T follicular helper cell (primary cell): ENCODE measurements at places on chromosomes 3 and 15.

DNA sequence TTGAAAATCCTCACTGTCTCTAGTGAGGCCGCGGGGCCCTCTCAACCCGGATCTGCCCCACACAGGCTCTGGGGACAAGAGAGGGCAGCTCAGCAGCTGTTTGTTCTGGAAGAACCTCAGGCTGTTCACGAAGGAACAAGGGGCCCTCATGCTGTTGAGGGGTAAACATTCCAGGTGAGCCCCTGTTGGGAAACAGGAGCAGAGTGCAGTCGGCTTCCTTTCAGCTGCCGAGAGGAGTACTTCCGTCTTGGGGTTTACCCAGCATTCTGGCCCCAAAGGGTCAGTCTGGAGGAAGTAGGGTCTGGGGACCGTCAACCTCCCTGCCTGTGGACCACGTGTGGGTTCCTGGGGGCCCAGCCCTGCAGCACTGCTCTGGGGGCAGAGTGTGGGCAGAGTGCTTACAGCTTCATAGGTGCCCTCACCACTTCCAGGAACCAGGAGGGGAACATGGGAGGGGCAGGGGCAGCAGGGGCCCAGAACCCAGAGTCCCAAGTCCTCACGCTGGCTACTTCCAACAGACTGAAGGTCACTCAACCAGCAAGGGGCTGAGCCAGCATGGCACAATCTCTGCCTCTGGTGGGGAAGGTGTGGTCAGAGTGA, 49.2 kb upstream of the CTSH start:
- no peak for DNase-seq

GRCh38 chr3:129506231-129506742, 22.2 kb upstream of the RHO start:
- no peak for DNase-seq

- no peak for DNase-seq
Observed at GRCh38 chr3:73597476-73597875, 27.3 kb downstream of the PDZRN3 start.

GRCh38 chr3:8443829-8444791, 57.5 kb upstream of the LMCD1 start:
- no peak for DNase-seq

DNA sequence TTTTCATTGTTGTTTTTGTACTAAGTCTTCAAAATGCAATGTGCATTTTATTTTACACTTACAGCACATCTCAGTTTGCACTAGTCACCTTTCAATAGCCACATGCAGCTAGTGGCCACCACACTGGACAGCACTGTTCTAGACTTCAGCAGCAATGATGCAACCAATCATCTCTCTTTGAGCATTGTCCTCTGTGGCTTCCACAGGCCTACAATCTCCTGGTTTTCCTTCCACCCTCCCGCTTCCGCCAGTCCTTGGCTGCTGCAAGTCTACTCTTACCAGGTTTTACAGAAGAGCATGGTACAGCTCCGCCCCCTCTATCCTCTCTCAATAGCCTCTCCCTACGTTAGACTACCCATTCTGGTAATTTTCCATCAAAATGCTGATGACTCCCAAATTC, 25.1 kb upstream of the FSIP1 start:
- DNase-seq: no peak

DNA sequence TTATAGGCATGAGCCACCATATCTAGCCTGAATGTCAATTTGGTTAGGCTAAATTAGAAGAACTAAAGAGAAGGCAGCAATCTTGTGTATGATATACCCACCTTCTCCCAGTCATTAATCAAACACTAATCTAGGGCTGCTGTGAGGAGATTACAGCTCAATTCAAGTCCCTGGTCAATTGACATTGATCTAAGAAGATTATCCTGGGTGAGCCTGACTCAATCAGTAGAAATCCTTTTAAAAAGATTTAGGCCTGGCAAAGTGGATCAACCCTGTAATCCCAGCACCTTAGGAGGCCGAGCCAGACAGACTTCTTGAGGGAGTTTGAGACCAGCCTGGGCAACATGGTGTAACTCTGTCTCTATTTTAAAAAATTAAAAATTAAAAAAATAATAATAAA, 2.5 kb upstream of the DNAH12 start:
- no peak for DNase-seq

- no peak for DNase-seq
Observed at GRCh38 chr3:183953471-183954070, 64.1 kb downstream of the ABCC5 start.

DNA sequence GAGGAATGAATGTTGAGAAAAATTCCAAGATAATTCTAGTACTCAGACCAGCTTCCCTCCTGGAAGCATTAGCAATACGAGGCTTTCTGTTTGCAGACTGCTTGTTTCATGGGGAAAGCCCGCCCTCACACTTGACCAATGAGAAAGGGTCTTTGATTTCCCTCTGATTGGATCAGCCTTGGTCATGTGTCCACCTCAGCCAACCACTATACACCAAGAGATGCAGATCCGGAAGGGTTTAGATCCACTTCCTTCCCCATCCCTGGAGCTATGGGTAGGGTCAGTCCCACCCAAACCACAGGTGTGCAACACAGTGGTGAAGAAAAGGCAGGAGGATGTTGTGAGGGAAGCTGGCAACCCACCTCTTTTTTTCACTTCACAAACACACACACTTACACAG, 154.7 kb downstream of the SV2B start:
- DNase-seq: no peak

DNA sequence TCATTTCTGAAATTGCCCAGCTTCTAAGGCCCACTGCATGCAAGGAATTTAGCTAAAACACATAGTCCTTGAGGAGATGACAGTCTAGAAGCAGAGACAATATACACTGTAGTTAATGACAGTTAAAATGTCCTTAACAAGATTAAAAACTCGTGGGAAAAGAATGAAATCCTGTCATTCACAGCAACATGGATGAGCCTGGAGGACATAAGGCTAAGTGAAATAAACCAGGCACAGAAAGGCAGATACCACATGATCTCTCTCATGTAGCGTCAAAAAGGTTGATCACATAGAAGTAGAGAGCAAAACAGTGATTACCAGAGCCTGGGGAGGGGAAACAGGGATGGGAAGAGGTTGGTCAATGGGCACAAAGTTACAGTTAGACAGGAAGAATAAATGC, 36.3 kb upstream of the GOLGA8J start:
- DNase-seq: no peak

DNA sequence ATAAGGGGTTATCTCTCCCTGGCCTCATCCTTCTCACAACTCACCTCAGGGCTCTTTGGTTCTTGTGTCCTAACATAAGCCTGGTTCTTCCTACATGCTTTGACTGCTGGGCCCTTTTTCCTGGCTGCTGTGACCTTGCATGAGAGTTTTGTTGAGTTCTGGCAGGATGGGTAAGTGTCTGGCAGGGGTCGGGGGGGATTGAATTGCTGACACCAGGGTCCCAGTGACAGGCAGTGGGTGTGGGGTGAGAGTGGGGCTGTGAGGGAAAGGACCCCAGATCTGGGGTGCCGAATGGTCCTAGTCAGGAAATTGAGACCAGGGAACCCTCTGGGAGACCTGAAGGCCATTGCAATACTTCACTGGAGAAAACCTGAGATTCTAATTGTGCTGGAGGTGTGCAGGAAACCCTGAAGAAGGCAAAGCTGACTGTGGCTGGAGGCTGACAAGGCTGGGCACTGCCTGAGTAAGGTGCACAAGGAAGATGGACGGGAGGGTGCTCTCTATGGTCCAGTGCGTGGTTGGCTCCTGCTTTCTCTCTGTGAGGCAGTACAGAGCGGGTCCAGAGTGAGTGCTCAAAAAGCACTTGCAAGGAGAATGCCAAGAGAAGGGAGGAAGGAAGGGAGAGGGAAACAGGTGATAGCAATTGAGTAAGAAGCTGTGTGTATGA, 76.8 kb downstream of the CLSTN2 start:
- DNase-seq: no peak

- DNase-seq: no peak
Observed at GRCh38 chr3:105661461-105661860, 207.4 kb downstream of the CBLB start.

GRCh38 chr3:4097801-4098200, 205.4 kb upstream of the SETMAR start:
- no peak for DNase-seq

DNA sequence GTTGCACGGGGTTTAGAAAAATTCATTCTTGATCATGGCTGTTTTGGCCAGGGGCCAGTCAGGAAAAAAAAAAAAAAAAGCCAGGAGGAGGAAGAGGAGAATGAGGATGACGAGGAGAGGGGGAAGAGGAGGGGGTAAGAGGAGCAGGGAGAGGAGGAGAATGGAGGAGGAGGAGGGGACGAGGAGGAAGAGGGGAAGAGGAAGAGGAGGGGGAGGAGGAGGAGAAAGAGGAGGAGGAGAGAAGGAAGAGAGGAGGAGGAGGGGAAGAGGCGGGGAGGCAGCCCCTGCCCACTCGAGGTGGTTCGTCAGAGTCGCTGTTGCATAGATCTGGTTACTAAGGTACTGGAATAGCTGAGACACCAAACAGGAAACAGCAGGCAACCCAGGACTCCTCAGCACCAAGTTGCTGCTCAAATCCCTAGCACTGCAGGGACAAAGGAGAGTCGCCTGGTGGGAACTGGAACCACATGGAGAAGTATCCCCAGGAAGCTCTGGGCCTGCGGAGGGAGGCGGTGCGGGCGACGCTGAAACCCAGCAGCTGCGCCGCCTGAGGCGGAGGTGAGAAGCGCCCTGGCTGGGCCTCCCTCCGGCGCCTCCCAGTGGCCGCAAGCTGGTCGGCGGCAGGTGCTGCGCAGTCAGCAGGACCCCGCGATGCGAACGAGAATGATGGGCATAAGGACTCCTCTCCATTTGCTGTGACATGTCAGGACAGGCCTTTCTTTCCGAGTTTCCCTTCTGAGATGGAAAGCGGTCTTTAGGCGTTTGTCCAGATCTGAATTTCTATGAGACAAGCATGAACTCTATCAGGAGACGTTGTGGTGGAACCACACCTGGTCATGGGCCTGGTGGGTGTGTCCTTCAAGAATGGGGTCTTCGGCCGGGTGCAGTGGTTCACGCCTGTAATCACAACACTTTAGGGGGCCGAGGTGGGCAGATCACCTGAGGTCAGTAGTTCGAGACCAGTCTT, 17.5 kb downstream of the FAM240A start:
- DNase-seq: peak; percentile 63

DNA sequence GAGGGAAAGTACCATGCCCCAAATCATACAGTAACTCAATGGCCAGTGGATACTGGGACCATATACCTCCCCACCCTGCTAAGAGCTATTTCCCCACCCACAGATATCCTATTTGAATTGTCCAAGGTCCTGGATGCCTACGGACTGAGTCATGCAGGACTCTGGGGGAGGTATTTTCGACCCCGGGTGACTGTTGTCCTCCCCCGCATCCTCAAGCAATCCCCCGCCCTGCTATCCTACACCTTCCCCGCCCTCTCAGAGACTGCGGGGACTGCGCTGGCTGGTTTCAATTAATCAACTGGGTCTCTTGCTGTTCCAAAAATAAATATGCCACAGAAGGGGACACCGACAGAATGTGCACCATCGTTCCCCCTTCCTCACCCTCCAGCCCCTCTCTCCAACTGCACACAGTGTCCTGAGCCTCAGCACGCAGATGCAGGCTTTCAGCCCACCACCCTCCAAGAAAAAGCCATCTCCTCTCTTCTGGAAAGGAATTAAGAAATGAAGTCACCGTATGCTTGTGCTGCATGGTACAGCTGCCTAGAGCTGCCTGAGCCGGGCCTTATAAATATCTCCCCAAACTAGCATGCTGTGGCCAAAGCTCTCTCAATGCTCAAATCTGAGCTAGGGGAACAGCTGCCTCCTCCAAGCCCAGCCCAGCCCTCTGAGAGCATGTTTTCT, 8.1 kb downstream of the CAV3 start:
- DNase-seq: no peak

DNA sequence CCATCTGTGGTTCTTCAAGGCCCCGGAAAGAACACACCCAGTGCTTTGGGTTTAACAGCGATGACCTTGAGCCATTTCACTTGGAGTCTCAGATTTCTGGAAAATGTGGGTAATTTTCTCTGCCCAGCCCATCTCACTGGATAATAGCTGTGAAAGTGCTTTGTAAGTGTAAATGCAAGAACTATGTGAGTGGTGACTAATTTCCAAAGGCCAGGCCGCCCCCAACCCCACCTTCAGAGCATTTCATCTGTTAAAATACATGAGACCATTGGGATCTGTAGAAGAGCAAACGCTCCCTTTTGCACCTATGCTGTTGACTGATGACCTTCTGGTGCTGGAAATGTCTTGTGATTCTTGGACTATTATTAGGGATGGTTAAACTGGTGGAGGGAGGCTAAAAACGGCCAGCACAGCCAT, 196.8 kb upstream of the LPP start:
- DNase-seq: no peak

DNA sequence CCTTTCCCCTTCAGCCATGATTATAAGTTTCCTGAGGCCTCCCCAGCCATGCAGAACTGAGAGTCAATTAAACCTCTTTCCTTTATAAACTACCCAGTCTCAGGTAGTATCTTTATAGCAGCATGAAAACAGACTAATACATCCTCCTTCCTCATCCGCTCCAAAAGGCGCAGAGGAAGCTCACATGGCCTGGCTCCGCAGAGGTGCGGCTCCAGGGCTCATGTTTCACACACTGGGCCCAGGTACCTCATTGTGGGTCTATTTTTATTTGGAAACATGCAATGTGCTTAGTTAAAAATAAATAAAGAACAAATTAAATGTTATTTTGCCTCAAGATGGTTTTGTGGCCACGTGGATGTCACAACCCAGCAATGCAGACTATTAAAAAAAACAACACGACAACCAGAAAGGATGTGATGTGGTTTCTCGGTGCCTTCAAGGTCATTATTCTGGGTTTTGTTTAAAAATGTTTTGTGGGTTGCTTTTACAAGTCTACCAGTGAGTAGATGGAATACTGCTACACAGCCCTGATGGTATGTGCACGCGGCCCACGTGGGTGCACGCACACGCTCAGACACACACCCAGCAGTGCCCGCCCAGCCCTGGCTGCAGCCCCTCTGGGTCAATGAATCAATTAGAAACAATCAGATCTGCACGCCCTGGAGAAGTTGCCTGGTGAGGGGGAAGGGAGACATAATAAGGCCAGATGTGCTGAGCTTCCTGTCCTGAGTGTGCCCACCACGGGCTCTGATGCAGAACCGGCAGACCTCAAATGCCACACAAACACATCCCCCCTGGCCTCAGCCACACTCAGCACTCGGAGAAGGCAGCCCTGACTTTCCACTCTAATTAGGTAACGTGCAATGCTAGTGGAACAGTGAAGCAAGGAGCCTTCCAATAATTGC, 140.1 kb downstream of the ADAMTS17 start:
- DNase-seq: no peak
